ENCODE measurements at places on chromosomes 2 and 18.

DNA sequence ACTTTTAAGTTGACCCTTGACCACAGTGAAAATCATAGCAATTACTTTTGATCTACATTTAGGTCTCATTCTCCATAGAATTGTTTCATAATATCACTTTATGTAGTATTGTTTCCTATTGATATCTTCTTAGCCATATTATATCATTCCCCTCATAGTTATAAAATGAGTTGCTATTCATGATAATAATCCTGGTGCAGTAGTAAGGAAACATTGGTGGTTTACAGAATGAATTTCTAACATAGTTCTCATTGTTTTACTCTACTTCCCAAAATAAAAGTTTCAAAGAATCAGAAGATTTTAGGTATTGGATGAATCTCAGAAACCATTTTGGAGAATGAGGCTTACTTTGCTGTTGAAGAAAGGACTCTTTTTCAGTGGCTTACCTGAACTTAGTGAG, 246.0 kb downstream of the PARD3B start:
- DNase-seq = no peak

- DNase-seq = no peak
Observed at GRCh38 chr18:80201739-80202138, 45.6 kb downstream of the PARD6G start.

DNA sequence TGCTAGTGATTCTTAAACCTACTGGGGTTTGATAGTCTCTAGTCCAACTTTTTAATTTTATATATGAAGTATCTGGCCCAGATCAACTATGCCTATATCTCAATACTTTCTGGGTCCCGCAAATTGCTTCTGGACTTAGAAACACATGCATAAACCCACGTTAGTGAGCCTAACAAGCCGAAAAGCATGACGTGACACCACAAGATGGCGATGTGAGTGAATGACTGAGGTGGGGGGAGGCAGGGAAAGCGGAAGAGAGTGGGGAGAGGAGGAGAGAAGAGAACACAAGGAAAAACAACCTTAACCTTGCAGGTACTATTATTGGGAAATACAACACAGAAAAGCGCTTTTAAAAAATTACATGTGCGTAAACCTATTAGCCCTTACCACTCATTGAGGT, 13.8 kb downstream of the PDIA6 start:
- no peak for DNase-seq

GRCh38 chr2:102033031-102033749, 41.4 kb downstream of the IL1R2 start:
- peak; percentile 88 for DNase-seq

GRCh38 chr2:234178330-234179030, 128.0 kb downstream of the SPP2 start:
- DNase-seq = peak; percentile 13

GRCh38 chr2:8587920-8588830, 93.7 kb upstream of the ID2 start:
- no peak for DNase-seq

DNA sequence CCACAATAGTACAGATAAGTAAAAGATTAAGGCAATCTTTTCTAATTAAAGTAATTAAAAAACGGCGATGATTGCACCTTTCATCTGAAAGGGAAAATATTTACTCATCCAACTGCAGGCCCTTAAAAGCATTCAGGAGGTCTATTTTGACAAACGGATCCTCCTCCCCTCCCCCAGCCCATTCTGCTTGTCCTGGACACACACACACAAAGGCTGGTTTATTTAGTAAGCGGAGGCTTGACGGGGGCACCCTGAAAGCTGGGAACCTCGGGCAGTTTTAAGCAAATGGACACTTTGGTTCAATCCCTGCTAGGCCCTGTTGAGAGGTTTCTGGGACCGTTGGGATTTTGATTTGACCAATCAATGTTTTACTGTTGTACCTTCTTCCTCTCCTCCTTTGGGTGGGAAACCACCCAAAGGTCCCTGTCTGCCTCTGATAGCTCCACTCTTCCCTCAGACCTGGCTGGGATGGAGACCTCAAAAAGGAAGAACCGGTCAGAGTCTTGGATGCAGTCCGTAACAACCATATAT, 135.8 kb upstream of the HAAO start:
- DNase-seq = no peak

DNA sequence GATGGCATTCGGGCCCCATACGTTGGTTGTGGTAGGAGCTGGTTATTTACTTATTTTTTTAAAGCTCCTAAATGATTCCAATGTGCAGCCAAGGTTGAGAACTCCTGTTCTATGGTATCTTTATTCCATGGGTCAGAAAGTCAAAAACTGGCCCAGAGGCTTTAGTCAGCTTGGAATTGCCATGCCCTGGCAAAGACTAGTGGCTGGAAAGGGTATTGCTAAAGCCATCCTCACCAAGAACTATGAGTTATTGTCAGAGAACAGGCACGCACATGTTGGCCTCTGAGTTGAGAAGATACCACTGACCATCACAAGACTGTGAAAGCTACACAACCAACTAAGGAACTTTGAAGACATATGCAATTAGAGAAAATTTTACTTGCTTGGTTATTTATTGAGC, 47.9 kb upstream of the ACMSD start:
- DNase-seq = no peak

- no peak for DNase-seq
Observed at GRCh38 chr2:173451118-173451517, 96.4 kb downstream of the CDCA7 start.

- no peak for DNase-seq
Observed at GRCh38 chr2:196546151-196546919, 93.2 kb upstream of the CCDC150 start.

DNA sequence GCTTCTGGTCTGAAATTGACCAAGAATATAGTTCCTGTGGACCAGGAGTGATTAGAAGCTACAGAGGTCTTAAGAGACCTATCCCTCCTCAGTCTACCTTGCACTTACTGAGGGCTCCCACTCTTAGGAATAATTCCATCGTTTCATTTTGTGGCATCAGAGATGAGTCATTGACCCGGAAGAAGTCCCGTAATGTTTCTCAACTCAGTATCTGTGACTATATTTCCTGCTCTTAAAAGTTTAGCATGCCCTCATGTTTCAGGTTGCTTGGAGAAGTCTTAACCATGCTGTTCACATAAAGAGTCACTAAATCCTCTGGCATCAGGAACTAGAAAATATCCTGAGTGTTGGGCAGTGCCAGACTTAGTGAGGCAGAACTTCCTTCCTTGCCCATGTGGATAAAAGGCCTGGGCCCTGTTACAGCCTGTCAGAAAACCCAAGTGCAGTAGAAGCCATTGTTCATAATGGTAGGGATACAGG, at the start of gene IL36A:
Gene IL36A, plus strand, starts transcription at position 430 of the 480 bp plus-strand sequence. CDS start 413 bp downstream, outside the sequence.
- DNase-seq = no peak

DNA sequence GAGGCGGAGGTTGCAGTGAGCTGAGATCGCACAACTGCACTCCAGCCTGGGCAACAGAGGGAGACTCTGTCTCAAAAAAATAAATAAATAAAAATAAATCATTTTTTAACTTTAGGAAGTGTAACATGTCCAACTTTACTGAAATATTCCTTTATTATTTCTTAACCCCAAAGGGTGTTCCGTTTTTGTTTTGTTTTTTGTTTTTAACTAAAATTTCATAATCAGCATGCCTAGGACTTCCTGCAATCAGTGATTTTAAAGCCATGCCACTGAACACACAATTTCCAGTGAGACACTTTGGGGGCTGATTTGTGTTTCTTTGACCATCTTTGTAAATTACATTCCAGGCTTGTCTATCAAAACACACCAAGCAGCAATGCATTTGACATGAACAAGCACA, 7.1 kb downstream of the CATIP start:
- DNase-seq = no peak

DNA sequence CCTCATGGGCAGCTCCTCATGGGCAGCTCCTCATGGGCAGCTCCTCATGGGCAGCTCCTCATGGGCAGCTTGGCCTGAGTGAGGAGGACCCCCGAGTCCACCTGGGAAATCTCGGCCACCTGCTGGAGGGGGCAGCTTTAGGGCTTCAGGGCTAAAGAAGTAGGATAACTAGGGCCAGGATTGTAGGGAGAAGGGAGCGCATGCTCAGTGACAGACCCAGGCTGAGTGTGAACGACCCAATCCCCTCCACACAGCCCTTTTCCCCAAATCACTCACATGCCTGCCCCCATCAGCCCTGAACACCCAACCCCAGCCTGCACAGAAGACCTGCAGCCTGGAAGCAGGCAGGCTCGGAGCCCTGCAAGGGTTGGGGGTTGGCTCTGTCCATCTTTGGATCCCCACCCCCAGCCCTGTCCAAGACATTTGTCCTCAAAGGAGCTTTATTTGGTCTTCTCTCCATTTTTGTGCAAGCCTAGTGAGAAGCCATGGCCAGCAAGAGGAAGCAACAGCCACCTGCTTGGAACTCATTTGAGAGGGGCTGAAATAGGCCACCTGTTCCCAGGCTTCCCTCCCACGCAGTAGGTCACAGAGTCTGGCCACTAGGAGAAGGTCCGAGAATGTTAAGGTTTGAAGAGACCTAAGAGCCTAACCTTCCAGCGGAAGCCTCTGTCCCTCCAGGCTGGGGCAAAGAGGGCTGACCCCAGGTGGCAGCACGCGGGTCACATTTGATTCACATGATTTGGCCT, 249.9 kb downstream of the TNS1 start:
- no peak for DNase-seq

- DNase-seq = no peak
Observed at GRCh38 chr2:15584767-15585469, 6.8 kb upstream of the DDX1 start.

DNA sequence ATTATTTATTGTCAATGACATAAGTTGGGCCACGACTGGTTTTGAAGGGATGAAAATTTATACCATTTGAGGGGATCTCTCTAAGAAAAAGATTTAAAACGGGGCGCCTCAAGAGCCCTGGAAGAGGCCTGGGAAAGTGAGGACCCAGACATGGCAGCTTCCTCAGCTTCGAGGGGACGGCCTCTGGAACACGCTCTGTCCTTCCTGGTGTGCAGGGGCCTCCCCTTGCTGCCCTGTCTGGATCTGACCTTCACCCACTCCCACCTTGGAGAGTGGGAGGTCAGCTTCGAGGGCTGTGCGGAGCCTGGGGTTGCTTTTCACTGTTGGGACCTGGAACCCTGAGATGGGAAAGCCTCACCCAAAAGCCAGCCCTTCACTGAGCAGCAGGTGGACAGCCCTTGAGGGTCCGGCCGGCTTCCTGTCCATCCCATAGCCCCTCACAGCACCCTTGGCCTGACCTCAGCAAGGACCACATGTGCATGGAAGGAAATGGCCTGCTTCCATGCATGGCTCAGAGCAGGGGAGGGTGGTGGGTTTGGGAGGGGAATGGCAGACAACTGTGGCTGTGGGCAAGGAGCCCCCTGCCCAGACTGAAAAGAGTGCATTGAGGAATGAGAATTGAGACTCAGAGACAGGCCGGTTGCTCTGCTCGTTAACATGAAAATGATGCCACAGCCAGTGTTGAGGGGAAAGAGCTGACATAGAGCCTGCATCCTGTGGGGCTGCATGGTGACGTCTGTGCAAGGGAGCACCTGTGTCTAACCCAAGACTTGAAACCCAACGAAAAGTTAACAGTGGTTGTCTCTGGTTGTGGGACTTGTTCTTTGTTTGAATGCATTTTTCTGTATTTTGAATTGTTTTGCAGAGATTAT, 16.3 kb downstream of the FBLN7 start:
- no peak for DNase-seq

DNA sequence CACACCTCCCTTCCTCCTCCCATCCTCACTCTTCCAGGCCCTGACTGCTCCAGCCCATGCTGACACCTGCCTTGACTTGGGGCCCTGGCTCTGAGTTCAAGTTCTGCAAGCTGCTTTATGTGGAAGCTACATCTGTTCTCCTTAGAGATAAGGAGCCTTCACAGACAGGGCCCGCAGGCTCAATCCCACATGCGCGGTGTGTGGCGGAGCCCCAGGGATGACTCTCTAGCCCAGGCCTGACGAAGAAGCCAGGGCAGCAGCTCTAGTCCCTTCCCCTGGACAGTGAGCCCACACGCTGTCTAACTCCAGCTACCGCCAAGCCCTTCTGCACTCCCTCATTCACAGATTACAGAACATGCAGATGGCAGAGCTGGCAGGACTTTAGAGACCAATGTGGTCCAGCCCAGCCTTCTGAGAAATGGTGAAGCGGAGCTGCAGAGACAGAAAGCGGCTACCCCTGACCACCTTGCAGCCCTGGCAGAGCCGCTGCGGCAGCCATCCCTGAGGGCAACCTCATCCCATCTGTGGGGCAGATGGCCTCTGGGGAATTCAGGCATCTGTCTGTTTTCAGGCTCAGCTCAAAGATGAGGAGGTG, 304.3 kb downstream of the CELF4 start:
- DNase-seq = no peak

DNA sequence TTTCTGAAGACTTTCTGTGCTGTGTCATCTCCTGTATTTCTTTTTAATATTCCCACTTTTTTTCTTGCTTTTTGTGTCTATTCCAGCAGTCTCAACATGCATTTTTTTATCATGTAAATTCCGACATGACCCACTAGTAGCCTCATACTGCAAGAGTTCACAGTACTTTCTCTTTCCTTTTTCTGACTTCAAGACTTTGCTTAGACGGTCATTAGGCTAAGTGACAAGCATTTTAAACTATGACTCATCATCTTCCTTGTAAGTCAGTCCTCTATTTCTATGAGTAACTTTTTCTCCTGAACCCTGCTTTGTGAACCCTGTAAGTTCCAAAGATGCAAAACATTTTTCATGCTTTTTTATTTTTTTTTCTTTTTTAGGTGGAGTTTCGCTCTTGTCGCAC, 381.2 kb downstream of the TXNL1 start:
- peak; percentile 60 for DNase-seq

GRCh38 chr18:3225588-3225987, 5.8 kb upstream of the MYOM1 start:
- no peak for DNase-seq

- DNase-seq = no peak
Observed at GRCh38 chr2:88711289-88711688, 19.8 kb downstream of the RPIA start.

DNA sequence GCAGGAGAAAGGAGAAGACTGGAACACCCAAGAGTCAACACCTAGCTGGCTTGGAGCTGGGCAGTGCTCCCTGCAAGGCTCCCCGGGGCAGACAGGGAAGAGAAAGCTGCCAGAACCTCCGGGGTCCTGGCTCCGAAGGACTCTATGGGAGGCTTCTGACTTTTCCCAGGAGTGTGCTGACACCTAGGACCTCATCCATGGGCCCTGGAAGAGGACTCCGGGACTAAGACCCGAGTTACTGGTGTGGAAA, 37.8 kb upstream of the ATP6V1B1 start:
- no peak for DNase-seq

GRCh38 chr2:16653799-16654198, 11.8 kb downstream of the CYRIA start:
- DNase-seq = no peak

DNA sequence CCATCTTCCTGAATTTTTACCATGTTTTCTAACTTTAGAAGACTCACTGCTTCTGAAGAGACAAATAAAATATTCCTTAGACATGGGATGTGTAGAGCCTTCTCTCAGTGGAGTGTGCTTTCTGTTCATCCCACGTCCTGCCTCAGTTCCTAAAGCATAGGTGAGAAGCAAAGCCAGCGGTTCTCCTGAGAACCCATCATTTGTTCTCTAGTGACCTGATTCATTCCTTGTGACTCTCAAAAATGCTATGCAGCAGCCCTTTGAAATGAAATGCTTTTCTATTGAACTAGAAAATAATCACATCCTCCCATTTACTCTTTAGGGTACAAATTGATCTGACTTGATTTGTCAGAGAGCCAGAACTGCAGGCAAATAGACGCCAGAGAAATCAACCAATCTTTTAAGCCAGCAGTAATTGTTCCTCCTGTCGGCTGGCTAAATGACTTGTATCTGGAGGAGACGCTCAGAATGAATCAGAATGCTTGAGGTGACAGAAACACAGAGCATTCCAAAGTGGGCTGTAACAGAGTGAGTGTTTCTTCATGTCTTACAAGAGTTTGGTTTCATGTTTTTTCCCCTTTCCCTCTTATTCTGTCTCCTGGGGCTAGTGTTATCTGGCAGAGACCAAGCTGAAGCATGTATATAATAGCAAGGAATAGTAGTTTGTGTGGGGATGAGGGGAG, 81.3 kb upstream of the TMEM178A start:
- DNase-seq = peak; percentile 74

All from fibroblast of gingiva (primary cell).